ENCODE measurements at places on chromosomes 3 and 15. TPM values are rescaled to one million over a fixed set of nuclear protein-coding genes. Genes with fewer than 3 reads are reported as not detected.

LRRN1 gene
- total RNA-seq = under 0.01 TPM

TUBGCP5 gene
- total RNA-seq = 31.1 TPM

BCL6 gene
- total RNA-seq = 26.8 TPM

PPP1R14D gene
- total RNA-seq = not detected

SLC7A14 gene
- 2.2 TPM for total RNA-seq

IP6K1 gene
- 45.1 TPM for total RNA-seq

DNA sequence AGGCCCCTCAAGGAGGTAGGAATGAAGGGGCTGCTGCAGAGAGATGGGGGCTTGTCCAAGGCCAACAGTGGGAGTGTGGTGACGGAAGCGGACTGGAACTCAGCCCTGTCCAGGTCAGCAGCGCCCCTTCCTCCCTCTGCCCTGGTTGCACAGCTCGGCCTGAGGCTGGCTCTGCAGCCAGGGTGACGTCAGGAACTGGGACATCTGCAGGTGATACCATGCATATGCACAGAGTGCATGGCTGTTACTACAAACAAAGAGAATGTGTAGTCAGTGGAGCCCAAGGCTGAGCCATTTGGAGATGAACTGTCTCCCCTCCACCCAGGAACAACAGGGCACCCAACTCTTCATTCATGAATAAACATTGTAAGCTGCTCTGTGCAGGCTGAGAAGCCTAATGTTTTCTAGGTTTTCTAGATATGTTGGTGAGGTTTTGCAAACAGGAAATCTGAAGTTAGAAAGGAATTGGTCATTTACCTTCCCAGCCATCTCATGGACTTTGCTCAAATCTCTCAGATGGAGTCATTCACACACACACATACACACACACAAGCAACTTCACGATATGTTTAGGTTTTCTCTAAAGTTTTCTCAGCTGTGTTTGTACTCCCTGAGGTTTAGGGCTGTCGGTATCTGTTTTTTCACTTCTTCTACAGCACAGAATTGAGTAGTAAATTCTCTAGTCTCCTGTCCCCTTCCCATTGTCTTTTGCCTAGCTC is 117.2 kb downstream of the TLE3 start:
- no peak for DNase-seq

- DNase-seq = no peak
Observed at GRCh38 chr15:85832394-85832793, 37.7 kb upstream of the KLHL25 start.

- no peak for DNase-seq
Observed at GRCh38 chr3:120298996-120299395, 14.0 kb upstream of the GPR156 start.

DNA sequence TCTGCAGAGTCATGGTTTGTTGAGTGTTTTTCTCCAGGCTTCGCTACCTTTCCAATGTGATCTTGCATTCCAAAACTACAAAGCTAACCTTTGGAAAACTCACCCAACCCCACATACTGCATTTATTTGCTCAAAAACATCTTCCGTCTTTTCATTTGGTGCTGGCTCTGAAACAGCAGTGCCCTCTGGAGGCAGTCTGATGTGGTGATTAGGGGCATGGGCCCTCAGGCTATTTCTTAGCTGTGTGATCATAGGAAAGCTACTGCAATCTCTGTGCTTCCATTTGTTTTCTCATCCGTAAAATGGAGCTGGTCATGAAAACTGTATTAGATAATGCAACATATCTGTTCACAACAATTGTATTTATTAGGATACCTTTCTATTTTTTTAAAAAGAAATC is 47.0 kb downstream of the MTHFS start:
- peak; percentile 42 for DNase-seq

- no peak for DNase-seq
Observed at GRCh38 chr3:177429771-177430170, 232.5 kb upstream of the TBL1XR1 start.

- peak; percentile 47 for DNase-seq
Observed at GRCh38 chr3:129503471-129504291, 24.8 kb upstream of the RHO start.

GRCh38 chr15:99955181-99955525 is 221.9 kb upstream of the LYSMD4 start:
- no peak for DNase-seq

Measured in fibroblast of villous mesenchyme (primary cell).